NCI-H526 treated with DMSO at 0.1 percent for 48 hours (cell line): ENCODE measurements at places on chromosomes 5 and 9.

DNA sequence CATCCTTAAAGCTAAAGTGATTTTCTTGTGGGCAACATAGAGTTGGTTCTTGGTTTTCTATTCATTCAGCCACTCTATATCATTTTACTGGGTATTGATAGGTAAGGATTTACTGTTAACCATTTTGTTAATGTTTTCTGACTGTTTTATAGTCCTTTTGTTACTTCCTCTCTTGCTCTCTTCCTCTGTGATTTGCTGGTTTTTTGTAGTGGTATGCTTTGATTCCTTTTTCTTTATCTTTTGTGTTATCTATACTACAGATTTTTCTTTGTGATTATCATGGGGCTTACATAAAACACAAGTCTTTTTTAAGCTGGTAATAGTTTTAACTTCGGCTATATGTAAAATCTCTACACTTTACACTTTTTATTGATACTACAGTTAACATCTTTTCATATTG is 43.3 kb downstream of the CREBRF start:
- no peak for DNase-seq

- no peak for DNase-seq
Observed at GRCh38 chr5:167582283-167582682, 709.2 kb upstream of the WWC1 start.

DNA sequence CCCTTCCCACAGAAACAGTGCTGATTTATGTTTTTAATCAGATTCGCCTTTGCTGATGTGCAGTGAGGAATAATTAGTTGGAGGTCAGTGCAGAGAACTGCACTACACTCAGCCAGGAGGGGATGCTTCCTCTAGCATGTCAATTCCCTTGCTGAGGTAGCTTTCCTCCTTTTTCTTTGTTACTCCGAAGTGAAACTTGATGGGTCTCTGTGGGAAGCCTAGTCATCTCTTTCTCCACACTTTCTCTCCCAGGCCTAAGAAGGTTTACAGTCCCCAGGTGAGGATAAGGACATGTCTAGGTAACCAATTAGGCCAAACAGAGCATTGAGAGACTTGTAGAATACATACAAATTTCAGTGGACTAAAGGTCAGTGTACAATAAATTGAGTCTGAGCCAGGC is 461.8 kb downstream of the KIF4B start:
- no peak for DNase-seq

DNA sequence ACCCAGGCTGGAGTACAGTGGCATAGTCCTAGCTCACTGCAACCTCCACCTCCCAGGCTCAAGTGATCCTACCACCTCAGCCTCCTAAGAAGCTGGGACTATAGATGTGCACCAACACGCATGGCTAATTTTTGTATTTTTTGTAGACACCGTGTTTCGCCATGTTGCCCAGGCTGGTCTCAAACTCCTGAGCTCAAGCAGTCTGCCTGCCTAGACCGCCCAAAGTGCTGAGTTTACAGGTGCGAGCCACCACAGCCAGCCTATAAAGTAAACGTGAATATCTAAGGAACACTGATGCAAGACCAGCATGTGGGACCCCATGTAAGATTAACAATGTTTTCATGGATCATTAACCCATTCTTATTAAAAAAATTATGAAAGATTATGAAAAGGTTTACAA is 15.9 kb downstream of the ANXA2R start:
- DNase-seq, result no peak

DNA sequence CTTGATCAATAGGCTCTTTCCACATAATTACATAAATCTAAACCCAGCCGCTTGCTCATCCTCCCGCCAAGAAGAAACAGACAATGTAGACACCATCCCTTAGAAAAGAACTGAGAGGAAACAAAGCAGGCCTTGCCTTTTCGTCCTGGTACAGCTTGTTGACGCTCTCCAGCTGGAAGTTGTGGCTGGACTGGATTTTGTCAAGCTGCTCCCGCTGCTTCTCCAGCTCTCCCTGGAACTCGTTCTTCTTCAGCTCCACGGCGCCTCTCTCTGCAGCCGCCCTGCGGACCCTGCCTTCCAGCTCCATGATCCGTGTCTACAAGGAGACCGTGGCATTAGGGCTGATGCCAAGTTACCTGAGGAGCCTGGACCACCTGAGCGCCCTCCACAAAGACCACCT is 22.1 kb downstream of the GOLM1 start:
- no peak for DNase-seq

- DNase-seq, result peak; percentile 68
Observed at GRCh38 chr5:102623329-102624065, 124.7 kb upstream of the SLCO6A1 start.

- no peak for DNase-seq
Observed at GRCh38 chr5:138985256-138985655, 110.1 kb upstream of the LRRTM2 start.

GRCh38 chr9:69425136-69425801 is 100.3 kb downstream of the ENTREP1 start:
- DNase-seq, result no peak

DNA sequence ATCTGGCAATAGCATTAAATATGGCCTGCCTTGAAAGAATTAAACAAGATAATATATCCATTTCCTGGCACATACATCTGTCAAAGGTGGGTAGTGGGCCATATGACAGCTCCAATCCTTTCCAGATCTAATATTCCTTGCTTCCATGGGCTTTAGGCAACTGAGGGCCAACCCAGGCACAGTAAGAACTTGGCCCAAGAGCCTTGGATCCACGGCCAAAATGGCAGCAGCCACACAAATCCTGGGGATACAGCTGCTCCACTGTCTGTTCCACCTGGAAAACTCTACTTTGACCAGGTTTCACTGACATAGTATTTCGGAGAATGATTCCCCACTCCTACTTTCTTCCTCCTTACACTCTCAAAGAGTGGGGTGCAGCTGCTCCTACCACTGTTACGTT is 13.3 kb downstream of the HAVCR1 start:
- DNase-seq, result no peak

DNA sequence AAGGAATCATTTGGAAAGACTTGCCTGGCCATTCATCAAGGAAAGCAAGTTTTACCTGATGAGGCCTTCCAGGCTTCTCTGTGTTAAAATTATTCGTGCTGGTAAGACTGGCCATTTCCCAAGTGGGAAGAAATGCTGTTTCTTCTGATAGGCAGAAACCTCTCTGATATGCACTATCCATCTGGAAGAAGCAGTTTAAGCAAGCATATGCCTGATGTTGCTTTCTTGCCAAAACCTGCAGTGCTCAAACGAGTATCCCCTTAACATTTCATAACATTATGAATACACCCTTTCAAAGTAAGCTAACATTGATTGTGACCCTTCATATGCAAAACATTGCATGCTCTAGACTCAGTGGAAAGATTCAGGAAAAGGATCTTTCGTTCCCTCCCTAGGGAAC is 36.0 kb upstream of the PRLR start:
- DNase-seq, result no peak

GRCh38 chr5:181221105-181221791 is 1.8 kb upstream of the TRIM41 start:
- no peak for DNase-seq

DNA sequence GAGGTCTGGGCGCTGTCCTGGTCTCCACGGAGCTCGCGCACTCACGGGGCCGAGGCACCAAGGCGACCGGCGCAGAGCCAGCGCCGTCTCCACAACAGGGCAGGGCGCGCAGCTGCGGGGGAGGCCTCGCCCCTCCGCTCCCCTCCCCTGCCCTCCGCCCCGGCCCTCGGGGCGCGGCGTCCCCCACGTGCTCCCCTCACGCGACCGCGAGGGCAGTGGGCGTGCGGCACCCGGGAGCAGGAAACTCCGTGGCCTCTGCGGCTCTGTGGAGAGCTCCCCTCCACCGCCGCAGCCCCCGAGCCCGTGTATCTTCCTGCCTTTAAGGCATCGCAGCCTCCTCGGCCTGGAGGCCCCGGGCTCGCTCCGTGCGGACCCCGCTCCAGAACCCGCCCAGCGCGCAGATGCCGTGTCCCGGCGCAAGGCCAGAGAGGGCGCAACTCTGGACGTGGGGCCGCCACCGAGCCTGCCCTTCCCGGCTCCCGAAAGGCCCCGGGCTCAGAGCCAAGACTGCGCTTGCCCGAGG is 708 bp upstream of the TUBB4B start:
- DNase-seq, result no peak

GRCh38 chr5:173581408-173582215 is 34.8 kb downstream of the BOD1 start:
- DNase-seq, result peak; percentile 2

DNA sequence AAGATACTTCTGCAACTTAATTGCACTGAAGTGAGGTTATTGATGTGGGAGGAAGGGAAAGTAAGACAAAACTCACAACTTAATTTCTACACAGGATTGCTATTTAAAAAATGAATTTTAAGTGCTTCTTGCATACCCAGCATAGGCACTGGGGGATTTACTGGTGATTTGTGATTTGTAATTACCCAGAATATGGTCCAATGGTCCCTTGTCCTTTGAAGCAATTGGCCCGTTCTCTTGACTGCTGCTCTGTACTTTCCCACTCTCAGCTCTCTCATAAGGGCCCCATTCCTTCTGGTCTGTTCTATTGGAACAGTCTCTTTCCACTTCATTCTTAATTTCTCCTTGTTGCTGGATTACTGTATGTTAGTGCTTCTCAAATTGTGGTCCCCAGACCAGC is 75.4 kb upstream of the SPATA31D4 start:
- no peak for DNase-seq

DNA sequence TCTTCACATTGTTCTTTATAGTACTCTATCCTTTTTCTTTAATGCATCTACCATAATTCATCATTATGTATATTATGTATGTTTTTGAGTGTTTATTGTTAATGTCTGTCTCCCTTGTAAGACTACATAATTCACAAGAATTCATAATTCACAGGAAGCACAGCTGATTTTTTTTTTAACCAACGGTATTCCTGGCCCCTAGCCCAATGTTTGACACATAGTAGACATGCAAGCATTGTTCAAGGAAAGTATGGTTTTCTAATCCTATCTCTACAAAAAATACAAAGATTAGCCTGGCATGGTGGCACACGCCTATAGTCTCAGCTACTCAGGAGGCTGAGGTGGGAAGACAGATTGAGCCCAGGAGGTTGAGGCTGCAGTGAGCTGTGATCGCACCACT is 160.6 kb downstream of the PPP2R2B start:
- no peak for DNase-seq

- DNase-seq, result peak; percentile 67
Observed at GRCh38 chr5:36240779-36241630, 720 bp downstream of the NADK2 start.

DNA sequence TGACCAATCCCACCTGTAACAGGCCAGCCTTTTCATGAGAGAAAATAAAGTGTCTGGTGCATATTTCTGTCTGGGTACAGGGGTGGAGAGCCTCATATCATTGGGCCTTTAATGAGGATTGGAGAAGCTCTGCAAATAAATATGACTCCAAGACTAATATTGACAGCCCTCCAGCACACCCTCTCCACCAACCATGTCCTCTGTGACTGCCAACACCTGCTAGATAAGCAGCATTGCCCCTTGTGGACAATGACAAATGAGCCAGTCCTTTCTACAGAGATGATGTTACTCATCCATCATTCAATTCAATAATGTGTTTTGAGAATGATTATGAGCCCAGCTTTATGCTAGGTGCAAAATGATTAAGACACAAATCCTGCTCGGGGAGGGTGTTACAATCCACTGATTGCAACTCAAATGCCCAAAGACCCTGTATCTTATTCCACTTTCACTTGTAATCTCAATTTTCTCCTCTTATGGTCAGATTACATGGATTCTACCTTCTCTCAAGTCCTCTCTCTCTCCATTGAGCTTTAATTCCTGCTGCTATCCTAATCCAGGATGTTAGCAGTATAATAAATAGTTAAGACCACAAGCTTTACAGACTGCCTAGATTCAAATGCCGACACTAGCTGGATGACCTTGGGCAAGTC is 2.1 kb upstream of the GFRA3 start:
- DNase-seq, result no peak

GRCh38 chr9:93585259-93585658 is 8.9 kb downstream of the PHF2 start:
- DNase-seq, result no peak

GRCh38 chr5:82244854-82245635 is 33.1 kb downstream of the RPS23 start:
- no peak for DNase-seq

- peak; percentile 12 for DNase-seq
Observed at GRCh38 chr9:95874989-95875304, 544 bp upstream of the ERCC6L2 start.

DNA sequence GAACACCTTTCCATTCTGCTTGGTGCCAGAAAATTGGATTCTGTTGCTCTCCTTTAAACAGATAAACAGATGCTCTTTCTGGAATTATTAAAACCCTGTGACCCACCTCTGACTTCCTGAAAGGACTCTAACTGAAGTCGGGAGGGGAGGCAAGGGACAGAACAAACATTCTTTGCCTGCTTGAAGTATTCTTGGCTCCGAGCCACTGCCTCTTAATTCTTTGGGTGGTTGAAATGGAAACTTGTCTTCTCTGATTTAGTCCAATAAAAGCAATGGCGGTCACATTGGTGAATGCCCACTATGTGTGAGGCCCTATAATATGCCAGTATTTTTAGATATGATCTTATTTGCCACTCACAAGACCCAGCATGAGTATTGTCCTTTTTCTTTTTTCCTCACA is 236.8 kb downstream of the SLIT3 start:
- DNase-seq, result no peak

DNA sequence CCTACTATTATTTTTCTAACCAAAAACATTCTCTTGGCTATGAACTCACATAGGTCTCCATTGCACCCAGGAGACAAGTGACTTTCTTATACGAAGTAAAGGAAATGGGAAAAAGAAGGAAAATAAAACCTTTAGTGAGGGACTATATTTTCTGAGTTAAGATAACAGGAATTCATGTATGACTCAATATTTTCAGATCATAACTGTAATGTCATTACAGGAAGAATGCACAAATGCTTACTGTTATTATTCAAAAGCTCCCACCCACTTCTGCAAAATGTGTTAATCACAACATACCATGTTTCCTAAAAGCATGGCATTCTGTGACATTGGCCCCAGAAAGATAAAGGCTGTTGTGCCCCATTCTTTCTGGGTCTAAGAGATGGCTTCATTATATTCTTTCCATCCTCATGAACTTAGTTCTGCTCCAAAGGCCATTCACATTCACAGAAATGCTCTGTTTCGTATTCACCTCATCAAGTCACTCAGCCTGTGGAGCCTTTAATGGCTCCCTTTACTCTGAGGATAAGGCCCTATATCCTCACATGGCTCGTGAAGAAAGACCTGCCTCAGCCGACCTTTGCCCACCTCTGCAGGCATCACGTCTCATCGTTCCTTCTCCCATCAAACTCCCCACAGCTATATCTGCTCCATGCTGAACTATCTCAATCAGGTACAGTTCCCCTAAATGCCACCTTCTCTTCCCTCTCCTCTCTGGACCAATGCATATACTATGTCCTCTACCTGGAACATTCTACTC is 77.0 kb downstream of the ABCA1 start:
- DNase-seq, result no peak

- no peak for DNase-seq
Observed at GRCh38 chr9:77018058-77018968, 1.1 kb upstream of the FOXB2 start.
